Hippocampal formation (tissue), 2 donors: ENCODE measurements at places on chromosomes 5 and 9.

DNA sequence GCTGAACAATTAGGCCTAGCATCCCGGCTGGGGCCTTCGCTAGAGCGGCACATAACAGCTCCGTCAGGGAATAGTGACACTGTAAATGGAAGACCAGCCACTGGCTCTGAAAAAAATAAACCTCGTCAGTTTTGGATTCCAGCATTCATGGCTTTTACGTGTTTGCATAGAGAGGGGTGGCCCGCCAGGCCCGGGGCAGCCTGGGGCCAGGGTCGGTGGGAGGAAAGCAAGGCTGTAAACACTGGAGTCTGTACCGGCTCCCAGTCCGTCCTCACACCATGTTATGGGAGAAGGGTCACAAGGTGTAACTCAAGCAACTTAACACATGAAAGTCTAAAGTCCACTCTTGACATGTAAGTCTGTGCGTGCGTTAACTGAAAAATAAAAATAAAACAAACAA lies 11.2 kb downstream of the CCNI2 start:
- DNase-seq, result no peak

DNA sequence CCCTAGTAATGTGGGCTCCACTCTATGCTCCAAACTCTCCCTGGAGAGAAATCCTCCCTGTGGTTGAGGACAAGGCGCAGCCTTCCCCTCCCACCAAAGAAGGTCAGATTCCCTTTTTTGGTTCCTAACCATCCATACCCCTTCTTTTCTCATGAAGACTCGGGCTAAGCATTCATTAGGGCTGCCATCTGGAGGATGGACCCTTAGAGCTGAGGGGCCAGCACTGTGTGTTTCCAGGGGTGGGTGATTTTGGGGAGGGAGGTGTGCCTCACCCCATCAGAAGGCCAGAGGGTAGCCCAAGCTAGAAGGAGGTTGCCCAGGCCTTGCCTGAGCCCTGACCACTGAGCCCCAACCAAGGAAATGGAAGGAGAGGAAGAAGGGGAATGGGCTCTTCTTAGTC lies 36.8 kb downstream of the TGFBI start:
- DNase-seq, result no peak

- DNase-seq, result no peak
Measured at GRCh38 chr5:122924203-122924602, 78.8 kb downstream of the SNX24 start.

DNA sequence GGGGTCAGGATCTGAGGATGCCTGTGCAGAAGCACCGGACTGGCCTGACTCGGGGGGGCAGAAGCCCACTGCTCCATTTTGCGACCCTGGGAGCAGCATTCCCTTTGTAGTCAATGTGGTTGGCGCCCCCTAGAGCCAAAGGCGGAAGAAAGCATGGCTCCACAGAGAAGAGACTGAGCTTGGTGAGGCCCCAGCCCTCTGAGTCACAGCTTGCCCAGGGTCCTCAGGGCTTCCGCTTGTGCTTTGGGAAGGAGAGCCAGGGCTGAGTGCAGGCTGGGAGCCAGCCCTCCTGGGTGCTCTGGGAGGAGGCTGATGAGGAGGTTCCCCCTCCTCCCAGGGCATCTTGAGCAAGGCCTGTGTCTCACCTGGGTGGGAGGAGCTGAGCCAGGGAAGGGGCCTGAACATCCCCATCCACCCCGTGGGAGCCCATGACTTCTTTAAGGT lies 5.5 kb upstream of the AQP3 start:
- DNase-seq, result no peak

DNA sequence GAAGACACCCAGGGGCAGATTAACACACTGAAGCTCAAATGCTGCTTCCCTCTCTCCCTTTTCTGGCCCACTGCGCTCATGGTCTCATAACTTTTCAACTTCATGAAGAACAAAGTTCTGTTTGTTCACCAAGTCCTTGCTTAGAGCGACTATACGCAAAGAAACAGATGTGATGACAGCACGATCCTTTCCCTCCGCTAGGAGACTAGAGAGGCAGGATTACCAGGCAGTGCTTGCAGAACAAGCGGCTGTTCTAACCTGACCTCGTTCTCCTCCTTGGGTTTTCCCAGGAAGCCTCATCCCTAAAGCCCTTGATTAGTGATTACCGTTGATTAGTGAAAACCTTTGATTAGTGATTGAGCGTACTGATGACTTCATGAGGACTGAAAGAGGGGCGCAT lies 649.9 kb downstream of the IRX1 start:
- no peak for DNase-seq
